ENCODE measurements at places on chromosomes 5 and 9.

GRCh38 chr9:15139469-15139868 lies 167.5 kb downstream of the TTC39B start:
- no peak for DNase-seq

DNA sequence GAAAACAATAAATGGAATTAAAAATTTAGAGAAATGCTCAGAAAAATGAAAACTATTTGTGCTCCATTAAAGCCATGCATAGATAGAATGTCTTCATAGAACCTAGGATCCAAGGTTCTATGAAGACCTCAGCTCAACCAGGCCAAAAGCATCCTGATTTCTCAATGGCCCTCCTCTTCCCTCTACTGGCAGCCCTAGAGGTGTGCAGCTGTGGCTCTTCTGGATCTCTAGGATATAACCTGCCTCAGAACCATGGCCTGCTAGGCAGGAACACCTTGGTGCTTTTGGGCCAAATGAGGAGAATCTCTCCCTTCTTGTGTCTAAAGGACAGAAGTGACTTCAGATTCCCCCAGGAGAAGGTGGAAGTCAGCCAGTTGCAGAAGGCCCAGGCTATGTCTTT lies 15.1 kb downstream of the IFNA1 start:
- peak; percentile 63 for DNase-seq

- DNase-seq, result peak; percentile 6
Observed at GRCh38 chr5:61084658-61085057, 77.6 kb downstream of the SMIM15 start.

- no peak for DNase-seq
Observed at GRCh38 chr5:5246736-5247135, 106.6 kb downstream of the ADAMTS16 start.

GRCh38 chr5:37638897-37639296 lies 200.9 kb downstream of the GDNF start:
- no peak for DNase-seq

GRCh38 chr5:69462170-69462569 lies 30.4 kb upstream of the OCLN start:
- DNase-seq, result no peak

GRCh38 chr9:37988602-37989001 lies 80.4 kb downstream of the SHB start:
- DNase-seq, result no peak

- DNase-seq, result no peak
Observed at GRCh38 chr5:150611026-150611425, 29.4 kb upstream of the SYNPO start.

DNA sequence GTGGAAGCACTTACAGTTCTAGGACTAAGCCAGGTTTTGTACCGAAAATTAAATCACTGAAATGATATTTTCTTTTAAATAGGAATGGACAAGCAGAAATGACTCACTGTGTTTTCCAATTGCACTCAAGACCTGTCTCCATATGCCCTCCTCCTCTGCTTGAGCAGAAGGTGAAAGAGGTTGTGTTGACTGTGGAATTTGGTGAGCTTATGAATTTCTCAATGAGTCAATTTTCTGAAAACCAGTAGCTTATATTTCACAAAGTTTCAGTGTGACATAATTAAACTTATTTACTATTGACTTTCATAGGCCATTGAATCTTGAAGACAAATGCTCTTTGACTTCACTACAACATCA lies 249.9 kb downstream of the NPR3 start:
- no peak for DNase-seq

- no peak for DNase-seq
Observed at GRCh38 chr5:1392261-1392660, 47.4 kb upstream of the CLPTM1L start.
